ENCODE measurements at places on chromosomes 6 and 20.

DNA sequence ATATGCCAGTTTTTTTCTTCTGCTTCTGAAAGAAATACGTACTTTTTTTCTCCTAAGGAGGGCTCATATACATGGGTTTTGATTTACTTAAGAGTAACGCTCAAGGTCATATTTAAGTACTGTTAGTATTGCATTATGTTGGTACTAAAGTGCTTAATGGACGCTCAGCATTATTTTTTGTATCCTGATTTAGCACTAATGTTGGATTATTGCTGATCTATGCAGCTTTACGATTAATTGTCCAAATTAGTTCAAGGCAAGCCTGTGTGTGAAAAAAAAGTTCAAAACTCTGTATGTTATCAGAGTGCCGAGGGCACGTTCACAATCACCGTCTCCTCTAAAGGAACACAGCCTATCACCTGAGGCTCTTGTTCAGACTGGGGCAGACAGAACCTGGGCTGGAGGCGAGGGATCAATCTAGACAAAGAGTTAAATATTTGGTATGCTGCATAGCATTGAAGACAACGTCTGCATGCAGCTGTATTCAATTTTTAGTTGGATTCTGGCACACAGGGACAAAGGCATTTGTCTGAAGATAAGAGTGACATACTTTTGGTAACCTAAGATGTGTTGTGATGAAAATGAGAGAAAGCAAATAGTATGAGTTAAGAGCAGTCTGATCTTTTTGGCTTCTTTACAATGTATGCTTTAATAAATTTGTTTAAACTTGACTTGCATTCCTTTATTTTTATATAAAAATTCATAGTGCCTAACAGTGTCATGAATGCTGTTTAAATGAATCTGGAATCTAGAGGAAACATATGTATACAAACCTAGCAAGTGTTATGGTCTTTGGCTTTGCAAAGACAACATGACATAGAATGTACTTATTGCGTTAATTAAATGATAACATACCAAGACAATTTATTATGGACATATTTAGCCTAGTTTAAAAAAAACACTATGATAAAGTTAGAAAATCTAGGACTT lies 341.2 kb downstream of the SAMD5 start:
- DNase-seq = no peak

GRCh38 chr6:37483917-37484785 lies 15.5 kb downstream of the CCDC167 start:
- peak; percentile 52 for DNase-seq

GRCh38 chr20:18001131-18001921 lies 32.5 kb downstream of the MGME1 start:
- peak; percentile 81 for DNase-seq

- DNase-seq = peak; percentile 79
Observed at GRCh38 chr6:107272246-107272645, 156.9 kb upstream of the BEND3 start.

GRCh38 chr6:79180052-79180451 lies 54.4 kb downstream of the HMGN3 start:
- DNase-seq = no peak

GRCh38 chr20:50048420-50049166 lies 64.4 kb downstream of the UBE2V1 start:
- peak; percentile 87 for DNase-seq

GRCh38 chr6:150759483-150759882 lies 106.0 kb upstream of the MTHFD1L start:
- peak; percentile 53 for DNase-seq

- no peak for DNase-seq
Observed at GRCh38 chr6:54535568-54535967, 227.3 kb downstream of the TINAG start.

GRCh38 chr6:22886650-22887581 lies 317.6 kb downstream of the HDGFL1 start:
- peak; percentile 88 for DNase-seq

- DNase-seq = no peak
Observed at GRCh38 chr6:169839029-169839481, 87.6 kb downstream of the ERMARD start.

DNA sequence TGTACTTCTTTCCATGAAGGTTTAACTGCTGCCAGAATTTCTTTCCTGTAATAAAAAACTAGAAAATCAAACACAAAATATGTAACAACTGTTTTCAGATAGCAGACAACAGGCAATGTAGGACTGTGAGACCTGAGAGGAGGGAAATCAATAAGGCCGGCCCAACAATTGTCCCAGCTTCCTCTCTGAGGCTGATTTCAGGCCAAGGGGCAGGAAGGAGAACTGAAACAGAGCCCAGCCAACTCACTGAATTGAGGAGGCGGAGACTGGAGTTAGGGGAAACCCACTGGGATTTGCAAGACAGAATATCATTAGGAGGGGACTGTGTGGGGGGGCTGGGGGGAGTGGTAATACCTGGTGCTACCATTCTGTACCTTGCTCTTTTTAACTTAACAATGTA lies 42.2 kb downstream of the FLRT3 start:
- DNase-seq = no peak

DNA sequence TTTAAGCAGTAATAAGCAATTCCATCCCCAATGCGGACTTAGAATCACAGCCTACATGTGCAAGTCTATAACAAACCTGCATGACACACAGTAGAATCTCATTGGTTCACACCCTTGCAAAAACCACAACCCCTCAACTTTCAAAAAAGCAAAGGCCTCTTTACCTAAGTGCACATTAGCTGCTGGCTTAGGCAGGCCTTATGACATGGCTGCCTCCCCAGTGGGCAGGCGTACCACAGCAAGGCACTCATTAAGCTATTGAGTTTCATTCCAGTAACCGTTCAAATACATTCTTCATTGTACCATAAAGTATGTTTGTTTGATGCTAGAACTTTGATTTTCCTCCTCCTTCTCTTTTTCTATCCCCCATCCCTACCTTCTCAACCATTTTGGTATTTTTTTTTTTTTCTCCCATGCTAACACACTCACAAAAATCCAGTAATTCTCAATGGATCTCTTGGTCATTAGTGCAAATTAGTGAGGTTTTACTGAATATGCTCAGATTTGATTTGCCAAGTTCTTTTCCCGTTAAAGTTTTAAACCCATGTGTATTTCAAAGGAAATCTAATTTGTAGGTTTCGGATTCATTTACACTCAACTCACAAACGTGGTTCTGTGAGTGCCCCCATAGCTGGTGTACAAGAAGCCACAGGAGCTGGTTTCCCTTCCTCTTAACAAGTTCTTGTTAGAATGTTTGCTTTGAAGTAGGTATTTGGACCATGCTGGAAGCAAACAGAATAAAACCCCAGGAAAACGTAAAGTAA lies 460.4 kb upstream of the RUNX2 start:
- no peak for DNase-seq

GRCh38 chr6:48613231-48613949 lies 502.4 kb upstream of the PTCHD4 start:
- no peak for DNase-seq

DNA sequence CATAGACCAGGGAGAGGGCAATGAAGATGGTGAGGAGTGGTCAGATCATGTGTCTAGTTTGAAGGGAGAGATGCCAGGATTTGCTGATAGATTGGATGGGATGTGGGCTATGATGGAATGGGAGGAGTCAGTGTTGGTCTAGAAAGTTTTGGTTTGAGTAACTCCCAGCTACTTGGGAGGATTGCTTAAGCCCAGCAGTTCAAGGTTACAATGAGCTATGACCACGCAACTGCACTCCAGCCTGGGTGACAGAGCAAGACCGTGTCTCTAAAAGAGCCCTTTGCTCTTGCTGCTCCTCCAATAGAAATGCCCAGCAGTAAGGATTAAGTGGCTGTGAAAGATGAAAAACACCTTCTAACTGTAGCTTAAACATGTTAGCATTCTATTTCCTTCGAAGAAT lies 18.2 kb upstream of the LAMP5 start:
- no peak for DNase-seq

DNA sequence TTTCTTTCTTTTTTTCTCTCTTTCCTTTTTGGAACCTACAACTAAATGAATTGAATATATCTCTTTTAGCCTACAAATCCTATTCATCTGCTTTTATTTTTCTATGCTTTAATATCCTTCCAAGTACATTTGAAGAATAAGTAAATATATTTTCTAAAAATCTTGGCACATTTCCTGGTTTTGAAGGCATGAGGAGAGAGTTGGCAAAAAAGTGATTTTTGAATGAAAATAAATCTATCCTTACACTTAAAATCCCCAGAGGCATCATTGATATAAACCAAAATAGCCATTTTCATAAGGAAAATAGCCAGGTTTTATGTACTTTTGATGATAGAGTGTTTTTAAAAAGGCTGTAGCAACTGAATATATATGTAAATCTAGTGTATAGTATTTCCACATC lies 69.0 kb downstream of the SAMD5 start:
- DNase-seq = no peak

Measured in M059J (cell line).